ENCODE measurements at places on chromosomes 4 and X.

- no peak for DNase-seq
These were observed 32.1 kb upstream of the RBM47 start for GRCh38 chr4:40661803-40662202.

DNA sequence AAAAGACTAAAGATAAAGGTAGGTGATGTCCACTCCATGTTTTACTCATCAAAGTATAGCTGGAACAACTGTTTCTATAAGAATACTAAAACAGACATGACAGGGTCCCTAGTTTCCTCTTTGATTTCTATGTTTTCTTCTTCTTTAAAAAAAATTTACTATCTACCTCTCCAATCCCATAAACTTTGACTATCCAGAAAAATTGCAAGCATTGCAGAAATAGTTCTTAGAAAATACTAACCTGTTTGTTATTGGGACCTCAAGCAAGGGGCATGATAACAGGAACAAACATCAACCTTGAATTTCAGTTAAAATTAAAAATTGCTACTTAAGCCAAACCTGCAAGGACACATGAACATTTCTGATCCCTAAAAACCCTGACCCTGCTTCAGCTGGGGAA is 1226.5 kb downstream of the C4orf33 start:
- no peak for DNase-seq

GRCh38 chr4:121711263-121712000 is 14.7 kb upstream of the ANXA5 start:
- DNase-seq: peak; percentile 72

DNA sequence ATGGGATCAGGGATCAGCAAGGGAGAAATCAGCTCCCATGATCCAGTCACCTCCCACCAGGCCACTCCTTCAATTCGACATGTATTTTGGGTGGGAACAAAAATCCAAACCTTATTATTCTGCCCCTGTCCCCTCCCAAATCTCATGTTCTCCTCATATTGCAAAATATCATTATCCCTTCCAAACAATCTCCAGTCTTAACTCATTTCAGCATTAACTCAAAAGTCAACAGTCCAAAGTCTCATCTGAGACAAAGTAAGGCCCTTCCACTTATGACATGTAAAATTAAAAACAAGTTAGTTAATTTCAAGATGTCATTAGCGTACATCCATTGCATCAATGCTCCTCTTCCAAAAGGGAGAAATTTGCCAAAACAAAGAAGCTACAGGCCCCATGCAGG is 22.0 kb downstream of the UGT2B4 start:
- no peak for DNase-seq

DNA sequence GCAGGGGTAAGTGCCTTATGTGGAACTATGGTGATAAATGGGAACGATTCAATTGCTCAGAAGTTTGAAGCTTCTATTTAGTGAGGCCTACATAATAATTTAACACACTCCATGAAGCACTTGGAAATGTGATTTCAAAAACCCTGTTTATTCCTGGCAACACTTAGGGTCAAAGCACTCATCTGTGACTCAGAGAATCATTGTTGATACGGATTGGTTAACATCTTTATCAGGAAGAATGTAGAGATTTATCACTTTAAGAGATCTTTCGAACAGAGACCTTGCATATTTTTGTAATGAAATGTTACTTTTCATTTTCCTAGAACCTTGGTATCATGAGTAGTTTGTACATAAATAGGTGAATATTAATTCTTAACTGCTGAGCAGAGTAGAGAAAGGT is 269.1 kb upstream of the SLIT2 start:
- DNase-seq: no peak

GRCh38 chrX:23381099-23382087 is 46.7 kb downstream of the PTCHD1 start:
- DNase-seq: no peak

DNA sequence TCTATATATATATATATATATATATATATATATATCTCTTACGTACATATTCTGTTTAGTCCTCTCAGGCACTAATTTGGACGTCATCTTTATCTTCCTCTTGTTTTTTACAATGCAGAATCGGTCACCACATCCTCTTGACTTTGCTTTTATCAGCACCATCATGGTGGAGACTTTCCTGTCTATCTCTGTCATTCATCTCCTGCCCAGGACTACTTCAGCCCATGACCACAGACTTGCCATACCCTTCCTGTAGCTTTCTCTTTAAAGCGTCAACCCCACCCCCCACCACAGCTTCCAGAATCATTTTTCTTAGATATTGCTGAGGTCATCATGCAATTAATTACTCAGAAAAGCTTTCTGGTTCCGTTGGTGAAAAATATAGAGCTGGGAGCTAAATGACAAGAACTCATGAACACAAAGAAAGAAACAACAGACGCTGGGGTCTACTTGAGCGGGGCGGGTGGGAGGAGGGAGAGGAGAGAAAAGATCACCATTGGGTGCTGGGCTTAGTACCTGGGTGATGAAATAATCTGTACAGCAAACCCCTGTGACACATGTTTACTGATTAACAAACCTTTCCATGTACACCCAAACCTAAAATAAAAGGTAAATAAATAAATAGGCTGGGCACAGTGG is 30.5 kb upstream of the PRKX start:
- DNase-seq: no peak
